Uterus (tissue), 4 donors: ENCODE measurements at places on chromosomes 5 and 9. TPM values are rescaled to one million over a fixed set of nuclear protein-coding genes. Genes with fewer than 3 reads are reported as not detected.

- no peaks in the 10 kb centered on the region for H3K4me1 ChIP-seq
- DNase-seq = no peak
- no peaks in the 10 kb centered on the region for H3K27me3 ChIP-seq
- no peak overlapping the region for H3K27ac ChIP-seq
Observed at GRCh38 chr9:132538071-132538470, 44.3 kb upstream of the BARHL1 start.

DNA sequence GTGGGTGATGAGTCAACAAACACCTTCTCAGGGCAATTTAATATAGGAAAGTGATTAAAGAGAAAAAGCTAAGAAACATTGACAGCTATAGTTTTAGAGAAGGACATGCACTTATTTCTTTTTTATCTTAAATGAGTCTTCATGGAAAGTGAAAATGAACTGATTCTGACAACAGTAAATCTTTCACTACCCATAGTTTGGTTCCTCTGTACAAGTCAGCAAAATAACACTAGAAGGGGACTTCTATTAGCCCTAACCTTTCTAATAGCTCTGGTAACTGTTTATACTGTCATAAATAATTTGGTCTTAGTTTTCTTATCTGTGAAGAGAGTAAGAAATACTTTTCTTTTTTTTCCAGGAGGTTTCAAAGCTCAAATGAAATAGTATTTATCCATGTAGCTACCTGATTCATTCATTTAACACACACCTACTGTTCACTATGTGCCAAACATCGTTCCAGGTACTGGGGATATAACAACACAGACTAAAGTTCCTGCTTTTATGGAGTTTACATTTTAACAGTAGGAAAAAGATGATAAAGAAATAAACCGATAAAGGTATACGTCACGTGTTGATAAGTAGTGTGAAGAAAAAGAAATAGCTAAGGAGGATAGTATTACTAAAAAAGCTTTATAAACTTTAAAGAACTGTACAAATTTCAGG lies 148.2 kb downstream of the PCSK1 start:
- H3K27me3 ChIP-seq = no peaks in the 10 kb centered on the region
- H3K4me3 ChIP-seq = no peak overlapping the region
- H3K27ac ChIP-seq = no peak overlapping the region

GRCh38 chr5:74866596-74867162 lies 492 bp upstream of the FAM169A start:
- no peaks in the 10 kb centered on the region for H3K36me3 ChIP-seq
- no peaks in the 10 kb centered on the region for H3K27me3 ChIP-seq
- DNase-seq = no peak
- H3K4me3 ChIP-seq = peak overlapping the region; percentile 52

- H3K4me1 ChIP-seq = no peaks in the 10 kb centered on the region
- no peaks in the 10 kb centered on the region for H3K36me3 ChIP-seq
- no peak overlapping the region for H3K27ac ChIP-seq
- DNase-seq = no peak
Observed at GRCh38 chr5:76608833-76609232, 14.4 kb downstream of the F2RL2 start.

- H3K27me3 ChIP-seq = no peaks in the 10 kb centered on the region
- H3K4me3 ChIP-seq = no peak overlapping the region
- H3K4me1 ChIP-seq = no peaks in the 10 kb centered on the region
- H3K36me3 ChIP-seq = no peaks in the 10 kb centered on the region
- no peak for DNase-seq
- no peak overlapping the region for H3K27ac ChIP-seq
Observed at GRCh38 chr5:126965487-126965886, 64.9 kb downstream of the MARCHF3 start.

GRCh38 chr5:54975701-54976100 lies 9.7 kb downstream of the ESM1 start:
- no peaks in the 10 kb centered on the region for H3K36me3 ChIP-seq
- no peaks in the 10 kb centered on the region for H3K4me1 ChIP-seq
- H3K4me3 ChIP-seq = no peak overlapping the region
- H3K27ac ChIP-seq = no peak overlapping the region
- DNase-seq = no peak

- no peaks in the 10 kb centered on the region for H3K36me3 ChIP-seq
- no peaks in the 10 kb centered on the region for H3K4me1 ChIP-seq
- no peak for DNase-seq
- no peak overlapping the region for H3K4me3 ChIP-seq
- no peak overlapping the region for H3K27ac ChIP-seq
- no peaks in the 10 kb centered on the region for H3K27me3 ChIP-seq
Observed at GRCh38 chr9:11023201-11023600, 410.4 kb upstream of the PTPRD start.

GRCh38 chr9:127049044-127049443 lies 73.4 kb downstream of the ANGPTL2 start:
- no peak overlapping the region for H3K4me3 ChIP-seq
- DNase-seq = peak; percentile 62
- H3K27me3 ChIP-seq = no peaks in the 10 kb centered on the region
- no peaks in the 10 kb centered on the region for H3K36me3 ChIP-seq
- peak overlapping the region; percentile 65 for H3K27ac ChIP-seq

DNA sequence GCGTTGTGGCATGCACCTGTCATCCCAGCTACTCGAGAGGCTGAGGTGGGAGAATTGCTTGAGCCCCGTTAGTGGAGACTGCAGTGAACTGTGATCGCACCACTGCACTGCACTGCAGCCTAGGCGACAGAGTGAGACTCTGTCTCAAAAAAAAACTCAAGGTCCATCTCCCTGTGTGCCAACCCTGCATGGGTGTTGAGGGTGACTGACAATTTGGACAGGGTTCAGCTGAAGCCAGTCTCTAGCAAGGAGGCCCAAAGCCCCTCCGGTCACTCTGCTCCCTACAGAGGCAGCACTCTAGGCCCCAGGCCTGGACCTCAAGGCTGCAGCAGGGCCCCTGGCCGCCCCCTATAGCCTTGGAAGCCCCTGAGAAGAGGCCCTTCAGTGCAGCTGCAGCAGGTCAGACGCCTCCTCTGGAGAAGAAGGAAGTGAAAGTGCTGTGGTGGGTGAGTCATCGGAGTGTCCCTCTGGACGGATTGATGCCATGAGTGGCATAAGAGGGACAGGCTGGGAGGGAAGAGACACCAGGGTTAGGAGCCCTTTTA lies 39.2 kb upstream of the NEK6 start:
- H3K4me1 ChIP-seq = no peaks in the 10 kb centered on the region
- no peaks in the 10 kb centered on the region for H3K36me3 ChIP-seq
- no peak overlapping the region for H3K4me3 ChIP-seq
- H3K27ac ChIP-seq = no peak overlapping the region
- DNase-seq = no peak
- H3K27me3 ChIP-seq = no peaks in the 10 kb centered on the region

DNA sequence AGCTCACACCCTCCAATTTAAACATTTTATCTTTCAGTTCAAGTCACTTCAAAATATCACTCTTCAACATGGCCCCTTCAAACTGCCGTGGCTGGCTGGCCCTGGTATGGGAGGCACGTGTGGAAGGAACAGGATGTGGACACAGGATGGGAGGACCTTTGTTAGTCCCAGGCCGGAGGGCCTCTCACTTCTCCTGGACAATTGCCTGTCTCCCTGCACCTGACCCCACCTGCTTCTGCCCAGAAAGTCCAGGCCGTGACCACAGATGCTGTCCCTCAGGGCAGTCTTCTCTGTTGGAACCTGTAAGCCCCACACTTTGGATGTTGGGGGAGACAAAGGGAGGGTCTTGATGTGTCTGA lies 19.4 kb downstream of the AMBP start:
- H3K4me1 ChIP-seq = no peaks in the 10 kb centered on the region
- no peak overlapping the region for H3K4me3 ChIP-seq
- DNase-seq = no peak

DNA sequence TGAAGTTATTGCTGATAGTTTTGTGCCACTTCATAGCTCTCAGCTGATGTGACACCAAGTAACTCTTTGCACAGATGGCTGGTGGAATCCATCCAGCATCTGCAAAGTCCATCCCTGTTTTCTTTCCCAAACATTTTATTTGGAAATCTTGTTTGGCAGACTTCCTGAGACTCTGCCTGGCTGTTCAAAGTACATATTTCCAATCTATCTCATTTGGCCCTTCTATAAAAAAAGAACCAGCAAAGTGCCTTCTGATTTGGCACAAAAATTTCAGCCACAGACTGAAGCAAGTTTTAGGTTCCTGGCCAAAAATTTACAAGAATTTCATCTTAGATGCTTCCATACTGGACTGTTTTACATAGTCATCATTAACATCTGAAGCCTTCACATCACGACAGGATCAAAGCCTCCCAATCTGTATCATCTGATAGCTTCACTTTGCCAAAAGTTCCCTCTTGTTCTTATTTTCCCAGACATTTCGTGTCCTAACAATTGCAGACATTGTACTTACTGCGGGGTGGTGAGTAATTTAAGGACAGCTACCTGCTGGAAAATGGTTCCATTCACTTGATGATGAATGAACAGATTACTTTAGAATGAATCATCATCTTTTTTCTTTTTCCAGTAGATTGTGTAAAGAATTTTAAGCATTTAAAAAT lies 377.3 kb downstream of the KIAA0825 start:
- no peak overlapping the region for H3K4me3 ChIP-seq
- no peaks in the 10 kb centered on the region for H3K36me3 ChIP-seq
- no peaks in the 10 kb centered on the region for H3K4me1 ChIP-seq

DNA sequence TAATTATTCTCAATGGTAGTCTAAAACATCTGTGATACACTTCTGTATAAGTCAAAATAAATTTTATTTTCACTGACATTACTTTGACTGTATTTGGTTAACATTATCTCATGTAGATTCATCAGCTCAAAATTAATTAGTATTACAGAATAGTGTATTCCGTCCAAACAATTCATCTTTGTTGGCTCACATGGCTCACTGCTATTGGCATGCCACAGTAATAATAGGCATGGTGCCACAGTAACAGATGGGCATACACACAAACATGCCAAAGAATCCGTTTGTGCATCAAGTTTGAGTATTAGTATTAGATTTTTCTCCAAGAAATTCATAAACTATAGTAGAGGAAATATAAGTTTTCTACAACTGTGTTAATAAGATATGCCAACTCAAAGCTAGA lies 14.2 kb downstream of the AP3B1 start:
- no peaks in the 10 kb centered on the region for H3K27me3 ChIP-seq
- H3K4me3 ChIP-seq = no peak overlapping the region
- H3K36me3 ChIP-seq = no peaks in the 10 kb centered on the region

DNA sequence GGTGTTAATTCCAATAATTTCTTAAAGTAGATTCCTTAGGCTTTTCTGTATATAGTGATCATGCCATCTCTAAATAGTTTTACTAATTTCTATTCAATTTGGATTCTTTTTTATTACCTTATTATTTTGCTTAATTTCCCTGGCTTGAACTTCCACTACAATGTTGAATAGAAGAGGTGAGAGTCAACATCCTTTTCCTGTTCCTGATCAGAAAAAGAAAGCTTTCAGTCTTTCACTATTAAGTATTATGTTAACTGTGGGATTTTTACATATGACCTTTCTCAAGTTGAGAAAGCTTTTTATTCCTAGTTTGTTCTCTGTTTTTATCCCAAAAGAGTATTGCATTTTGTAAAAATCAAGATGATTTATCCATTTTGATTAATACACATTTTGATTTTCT lies 574.5 kb upstream of the TLE4 start:
- H3K27me3 ChIP-seq = no peaks in the 10 kb centered on the region
- no peak overlapping the region for H3K27ac ChIP-seq
- H3K4me1 ChIP-seq = no peaks in the 10 kb centered on the region
- H3K36me3 ChIP-seq = no peaks in the 10 kb centered on the region
- H3K4me3 ChIP-seq = no peak overlapping the region

DNA sequence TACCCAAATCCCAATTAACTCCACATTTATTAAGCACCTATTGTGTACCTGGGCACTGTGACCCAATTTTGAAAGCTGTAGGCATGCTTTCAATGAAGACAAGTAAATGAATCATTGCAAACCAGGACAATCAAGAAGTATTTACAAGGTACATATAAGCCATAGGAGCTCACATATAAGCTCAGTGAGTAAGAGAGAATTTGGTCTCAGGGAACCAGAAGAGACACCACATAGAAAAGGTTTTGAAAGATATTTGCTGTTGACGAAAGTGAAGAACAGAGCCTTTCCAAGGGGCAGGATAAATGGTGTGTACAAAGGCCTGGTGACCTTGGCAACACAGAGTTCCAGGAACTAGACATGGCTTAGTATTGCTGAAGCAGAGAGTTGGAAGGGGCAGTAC lies 187.6 kb downstream of the CD180 start:
- H3K4me3 ChIP-seq = no peak overlapping the region
- no peaks in the 10 kb centered on the region for H3K27me3 ChIP-seq
- H3K4me1 ChIP-seq = no peaks in the 10 kb centered on the region
- no peaks in the 10 kb centered on the region for H3K36me3 ChIP-seq

GRCh38 chr5:157900644-157901043 lies 41.7 kb upstream of the CLINT1 start:
- no peaks in the 10 kb centered on the region for H3K4me1 ChIP-seq
- no peaks in the 10 kb centered on the region for H3K36me3 ChIP-seq
- no peak overlapping the region for H3K27ac ChIP-seq
- DNase-seq = no peak
- no peaks in the 10 kb centered on the region for H3K27me3 ChIP-seq

DNA sequence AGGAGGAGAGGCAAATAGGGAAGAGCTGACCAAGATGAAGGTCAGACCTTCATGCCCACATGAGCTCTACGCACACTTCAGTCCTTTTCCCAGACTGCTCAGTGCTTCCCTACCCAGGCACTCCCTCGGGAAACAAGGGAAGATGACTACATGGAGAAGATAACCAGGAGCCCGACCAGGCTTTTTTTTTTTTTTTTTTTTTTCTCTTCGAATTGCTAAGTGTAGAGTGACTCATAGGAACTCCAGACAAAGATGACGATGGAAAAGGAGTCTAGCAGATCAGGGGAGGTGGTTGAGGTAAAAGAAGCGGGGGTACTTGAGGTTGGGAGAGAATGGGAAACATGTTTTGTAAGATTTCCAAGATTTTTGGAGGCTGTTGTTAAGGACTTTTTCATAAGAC lies 526.1 kb downstream of the BNC2 start:
- H3K4me3 ChIP-seq = no peak overlapping the region
- peak overlapping the region; percentile 78 for H3K27ac ChIP-seq
- DNase-seq = peak; percentile 69
- no peaks in the 10 kb centered on the region for H3K4me1 ChIP-seq
- no peaks in the 10 kb centered on the region for H3K27me3 ChIP-seq

- no peaks in the 10 kb centered on the region for H3K36me3 ChIP-seq
- no peaks in the 10 kb centered on the region for H3K4me1 ChIP-seq
- no peak for DNase-seq
- H3K4me3 ChIP-seq = no peak overlapping the region
Observed at GRCh38 chr9:132014218-132014805, 65.4 kb downstream of the MED27 start.

- H3K36me3 ChIP-seq = no peaks in the 10 kb centered on the region
- H3K4me1 ChIP-seq = no peaks in the 10 kb centered on the region
- DNase-seq = no peak
- H3K27ac ChIP-seq = no peak overlapping the region
- no peaks in the 10 kb centered on the region for H3K27me3 ChIP-seq
Observed at GRCh38 chr9:95822583-95823431, 52.7 kb upstream of the ERCC6L2 start.

GRCh38 chr9:19156805-19157204 lies 29.5 kb upstream of the PLIN2 start:
- H3K36me3 ChIP-seq = no peaks in the 10 kb centered on the region
- no peaks in the 10 kb centered on the region for H3K27me3 ChIP-seq
- no peak overlapping the region for H3K4me3 ChIP-seq
- H3K4me1 ChIP-seq = no peaks in the 10 kb centered on the region

GRCh38 chr5:139635606-139636206 lies 12.4 kb upstream of the CXXC5 start:
- DNase-seq = peak; percentile 62
- no peaks in the 10 kb centered on the region for H3K27me3 ChIP-seq
- H3K36me3 ChIP-seq = no peaks in the 10 kb centered on the region

Gene ARL14EPL
- not detected for total RNA-seq

Gene GDA
- 26.6 TPM for total RNA-seq

Gene GALT
- total RNA-seq = 48.8 TPM

Gene CD74
- total RNA-seq = 899 TPM

Gene IRGM
- total RNA-seq = not detected

Gene GARIN3
- total RNA-seq = not detected

Gene LHX6
- total RNA-seq = 5.0 TPM

Gene PAEP
- not detected for total RNA-seq
